Hematopoietic multipotent progenitor cell treated with erythropoietin and hydrocortisone succinate and interleukin-3 and kit ligand, for 8 days (in vitro differentiated cells): ENCODE measurements at places on chromosomes 13 and 19.
A peak's percentile ranks its signal among the peaks of the same experiment; 100 is the strongest.

GRCh38 chr19:13835791-13836723 lies 40.8 kb downstream of the ZSWIM4 start:
- peak; percentile 80 for DNase-seq

DNA sequence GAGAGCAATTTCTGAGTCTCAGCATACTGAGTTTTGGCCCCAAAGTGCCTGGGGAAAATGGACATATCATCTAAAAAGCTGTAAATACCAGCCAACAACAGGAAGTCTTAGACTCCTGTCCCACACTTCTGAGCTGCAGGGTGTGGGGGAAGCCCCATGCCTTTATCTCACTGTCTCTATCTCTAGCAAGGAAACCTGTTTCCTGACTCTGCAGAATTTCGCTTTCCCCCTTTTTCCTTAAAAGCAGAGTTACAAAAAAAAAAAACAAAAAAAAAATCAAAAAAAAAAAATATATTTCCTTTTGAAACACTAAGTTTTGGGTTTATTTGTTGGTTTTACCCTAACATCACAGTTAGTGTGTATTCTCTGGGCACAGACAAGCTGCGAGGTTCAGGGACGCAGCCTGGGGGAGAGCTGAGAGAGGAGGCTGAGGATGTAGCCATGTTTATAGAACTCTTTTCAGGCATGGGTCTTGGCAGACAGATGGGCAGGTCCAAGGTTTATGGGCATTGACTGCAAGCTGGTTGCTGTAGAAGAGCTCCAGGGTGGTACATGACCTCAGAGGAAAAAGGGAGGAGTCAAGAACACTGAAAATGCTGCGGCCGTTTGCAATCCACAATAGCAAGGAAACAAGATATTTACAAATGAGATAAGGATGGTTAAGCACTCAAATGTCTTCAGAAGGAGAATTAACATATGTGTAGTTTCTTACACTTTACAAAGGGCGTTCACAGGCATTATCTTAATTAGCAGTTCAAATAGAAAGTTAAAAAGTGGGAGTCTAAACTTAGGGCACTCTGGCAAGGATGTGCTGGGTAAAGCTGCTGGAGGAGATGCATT lies 4.9 kb downstream of the MBNL2 start:
- peak; percentile 89 for DNase-seq

DNA sequence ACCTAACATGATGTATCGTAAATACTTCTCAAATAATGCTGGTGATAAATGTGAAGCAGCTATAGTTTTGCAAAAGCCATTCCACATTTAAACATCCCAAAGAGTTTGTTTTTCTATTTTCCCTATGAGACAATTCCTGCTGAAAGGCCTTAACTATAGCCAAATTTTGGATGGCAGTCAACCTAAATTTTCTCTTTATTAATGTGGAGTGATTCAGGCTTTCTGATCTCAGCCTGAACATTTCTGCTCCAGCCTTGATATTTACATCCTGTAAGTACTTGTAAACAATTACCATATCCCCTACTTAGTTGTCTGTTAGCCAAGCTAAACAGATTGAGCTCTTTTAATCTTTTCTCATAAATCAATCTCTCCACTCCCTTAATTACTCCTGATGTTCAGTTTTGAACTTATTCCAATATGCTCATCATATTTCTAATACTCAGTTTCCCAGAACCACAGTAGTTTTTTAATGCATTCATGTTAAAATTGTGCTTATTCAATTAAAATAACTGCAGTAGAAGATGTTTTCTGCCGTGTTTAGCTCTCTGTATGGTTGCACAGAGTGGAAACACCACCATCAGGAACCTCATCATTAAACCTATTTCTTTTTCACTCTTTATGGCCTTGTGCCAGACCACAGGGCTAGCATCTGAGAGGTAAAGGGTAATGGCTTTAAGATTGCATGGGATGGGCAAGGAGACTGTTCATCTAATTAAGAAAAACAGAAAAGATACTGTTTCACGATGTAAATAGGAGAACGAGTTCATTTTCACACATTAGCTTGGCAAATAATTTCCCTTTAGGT lies 1235.2 kb upstream of the SLC10A2 start:
- DNase-seq: no peak

GRCh38 chr19:15243236-15243957 lies 11.1 kb upstream of the EPHX3 start:
- DNase-seq: no peak

- DNase-seq: no peak
Measured at GRCh38 chr13:39941236-39941635, 285.8 kb downstream of the COG6 start.

DNA sequence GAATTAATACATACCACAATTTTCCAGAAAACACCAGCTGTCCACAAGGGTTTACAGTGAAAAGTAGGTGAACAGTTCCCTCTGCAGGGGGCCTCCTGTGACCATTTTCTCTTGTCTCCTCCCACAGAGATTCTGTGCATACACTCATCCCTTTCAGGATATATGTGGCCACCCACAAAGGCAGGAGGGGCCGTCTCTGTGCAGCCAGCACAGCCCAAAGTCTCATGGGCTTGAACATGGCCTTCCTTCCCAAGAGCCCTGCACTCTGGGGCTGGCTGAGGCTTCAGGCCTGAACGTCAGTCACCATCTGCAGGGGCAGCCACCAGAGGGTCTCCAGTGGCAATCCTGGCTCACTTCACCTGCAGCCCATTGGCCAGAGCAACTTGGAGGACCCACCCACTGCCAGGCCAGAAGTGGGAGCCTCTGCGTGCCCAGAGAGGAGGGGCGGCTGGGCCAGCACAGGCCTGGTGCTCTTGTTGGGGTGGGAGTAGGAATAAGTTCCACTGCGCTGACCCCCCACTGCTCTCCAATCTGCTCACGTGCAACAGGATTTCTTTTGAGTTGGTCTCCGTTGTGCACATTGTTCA lies 25.1 kb downstream of the TMEM161A start:
- peak; percentile 44 for DNase-seq
